T-cell (primary cell): ENCODE measurements at places on chromosomes 3 and 15.

GRCh38 chr3:101020351-101021015, 27.3 kb upstream of the ABI3BP start:
- no peaks in the 10 kb centered on the region for H3K27me3 ChIP-seq
- H3K27ac ChIP-seq: no peak overlapping the region
- H3K36me3 ChIP-seq: no peaks in the 10 kb centered on the region
- no peak overlapping the region for H3K4me3 ChIP-seq

DNA sequence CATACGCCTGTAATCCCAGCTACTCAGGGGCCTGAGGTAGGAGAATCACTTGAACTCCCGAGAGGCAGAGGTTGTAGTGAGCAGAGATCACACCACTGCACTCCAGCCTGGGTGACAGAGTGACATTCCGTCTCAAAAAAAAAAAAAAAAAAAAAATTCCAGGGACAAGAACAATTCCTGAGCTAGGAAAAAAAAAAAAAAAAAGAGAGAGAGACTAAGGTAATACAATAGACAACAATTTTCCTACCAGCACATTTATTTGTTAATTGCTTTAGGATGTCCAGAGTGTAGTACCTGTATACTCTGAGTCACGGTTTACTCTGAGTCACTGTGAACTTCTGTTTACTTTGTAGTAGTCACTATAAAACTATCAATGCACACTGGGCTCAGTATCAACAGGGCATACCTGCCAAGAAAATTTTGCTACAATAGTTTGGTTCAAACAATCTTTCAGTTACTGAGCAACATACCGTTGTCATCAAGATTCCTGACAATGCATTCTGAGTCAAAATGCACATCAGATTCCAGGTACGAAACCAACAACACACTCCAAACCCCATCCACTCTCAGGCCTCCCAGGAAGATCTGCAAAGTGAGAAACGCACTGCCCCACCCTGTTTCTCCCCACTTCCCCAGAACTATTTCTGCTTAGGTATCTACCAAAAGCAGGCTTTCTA, 28.3 kb downstream of the IGF2BP2 start:
- H3K27ac ChIP-seq: no peak overlapping the region
- no peaks in the 10 kb centered on the region for H3K27me3 ChIP-seq
- H3K36me3 ChIP-seq: no peaks in the 10 kb centered on the region

DNA sequence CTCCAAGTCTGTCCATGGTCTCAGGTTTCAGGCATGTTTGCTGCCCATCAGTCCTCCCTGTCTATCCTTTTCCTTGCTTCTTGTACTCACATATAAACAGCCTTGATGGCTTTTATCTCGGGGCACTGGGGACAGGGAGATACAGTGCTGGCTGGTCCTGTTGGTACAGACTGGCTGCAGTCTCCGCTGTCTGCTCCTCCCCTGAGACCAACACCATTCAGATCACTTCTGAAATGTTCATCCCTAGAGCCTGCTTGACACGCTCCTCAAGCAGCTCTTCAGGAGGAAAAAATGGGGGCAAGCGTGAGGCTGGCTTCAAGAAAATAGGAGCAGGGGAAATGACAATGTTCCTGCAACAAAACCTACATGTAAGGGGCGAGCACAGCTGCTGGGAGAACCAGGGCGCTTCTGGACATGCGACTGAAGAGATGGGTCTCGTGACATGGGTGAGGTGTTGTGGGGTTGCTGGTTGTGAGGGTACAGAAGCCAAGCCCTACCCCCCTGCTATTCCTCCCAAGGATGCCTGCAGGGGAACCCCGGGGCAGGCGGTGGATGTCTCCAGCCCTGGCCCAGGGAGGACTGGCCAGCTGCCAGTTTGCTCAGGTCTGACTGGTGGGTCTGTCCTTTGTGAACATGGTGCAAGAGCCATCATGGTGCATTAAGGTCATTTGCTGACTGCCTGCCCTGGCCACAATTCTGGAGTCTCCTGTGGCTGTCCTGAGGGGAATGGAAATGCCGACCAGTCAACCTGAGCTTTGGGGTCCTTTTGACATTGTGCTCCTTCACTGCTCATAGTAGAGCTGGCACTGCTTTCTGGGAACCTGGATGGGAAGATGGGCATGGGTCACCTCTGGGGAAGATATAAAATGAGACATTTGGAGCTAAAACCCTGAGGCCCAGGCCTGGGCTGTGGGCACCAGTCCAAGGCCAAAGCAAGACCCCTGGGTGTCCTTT, 40.1 kb downstream of the KY start:
- H3K4me1 ChIP-seq: no peaks in the 10 kb centered on the region
- H3K27me3 ChIP-seq: no peaks in the 10 kb centered on the region
- no peak for DNase-seq
- no peak overlapping the region for H3K4me3 ChIP-seq
- H3K27ac ChIP-seq: no peak overlapping the region

GRCh38 chr3:85360742-85361387, 402.1 kb downstream of the CADM2 start:
- no peaks in the 10 kb centered on the region for H3K27me3 ChIP-seq
- no peaks in the 10 kb centered on the region for H3K4me1 ChIP-seq
- no peak overlapping the region for H3K4me3 ChIP-seq
- no peaks in the 10 kb centered on the region for H3K36me3 ChIP-seq
- H3K27ac ChIP-seq: no peak overlapping the region
- DNase-seq: no peak
